Fibroblast of the aortic adventitia (primary cell): ENCODE measurements at places on chromosomes 6 and 20. TPM values are rescaled to one million over a fixed set of nuclear protein-coding genes. Genes with fewer than 3 reads are reported as not detected.

GRCh38 chr6:37826188-37826587, 6.7 kb downstream of the ZFAND3 start:
- DNase-seq, result peak; percentile 32

GRCh38 chr6:150450918-150451317, 82.1 kb downstream of the IYD start:
- DNase-seq, result no peak

DNA sequence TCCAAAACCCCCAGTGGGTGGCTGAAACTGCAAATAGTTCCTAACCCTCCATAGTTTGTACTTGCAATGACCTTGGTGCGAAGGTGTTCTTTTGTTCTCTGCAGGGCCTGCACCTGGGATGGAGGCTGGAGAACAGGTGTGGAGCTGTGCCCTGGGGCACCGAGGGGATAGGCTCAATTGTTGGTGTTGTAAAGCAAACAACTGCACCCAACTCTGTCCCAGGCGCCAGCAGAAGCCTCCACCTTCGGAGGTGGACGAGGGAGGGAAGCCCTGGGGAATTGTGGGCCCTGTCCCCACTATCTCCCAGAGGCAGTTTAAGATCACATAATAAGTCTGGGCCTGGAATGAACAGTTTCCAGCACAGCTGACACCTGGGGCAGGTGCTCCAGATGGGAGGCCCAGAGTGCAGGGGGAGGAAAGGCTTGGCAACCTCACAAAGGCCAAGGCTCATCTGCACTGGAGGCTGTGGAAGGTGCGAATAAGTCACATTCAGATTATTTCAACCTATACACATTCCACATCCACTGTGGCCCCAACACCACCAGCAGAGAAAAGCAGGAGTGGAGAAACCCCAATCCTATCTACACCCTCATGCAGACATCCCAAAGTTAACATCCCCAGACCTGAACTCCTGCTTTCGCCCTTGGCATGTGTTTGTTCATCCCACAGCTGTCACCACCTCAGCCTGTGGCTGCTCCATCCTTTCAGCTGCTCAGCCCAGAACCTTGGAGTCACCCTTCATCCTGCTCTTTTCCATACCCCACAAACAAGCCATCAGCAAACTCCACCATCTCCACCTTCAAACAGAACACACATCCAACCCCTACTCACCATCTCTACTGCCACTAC, 12.3 kb upstream of the CBFA2T2 start:
- DNase-seq, result no peak

DNA sequence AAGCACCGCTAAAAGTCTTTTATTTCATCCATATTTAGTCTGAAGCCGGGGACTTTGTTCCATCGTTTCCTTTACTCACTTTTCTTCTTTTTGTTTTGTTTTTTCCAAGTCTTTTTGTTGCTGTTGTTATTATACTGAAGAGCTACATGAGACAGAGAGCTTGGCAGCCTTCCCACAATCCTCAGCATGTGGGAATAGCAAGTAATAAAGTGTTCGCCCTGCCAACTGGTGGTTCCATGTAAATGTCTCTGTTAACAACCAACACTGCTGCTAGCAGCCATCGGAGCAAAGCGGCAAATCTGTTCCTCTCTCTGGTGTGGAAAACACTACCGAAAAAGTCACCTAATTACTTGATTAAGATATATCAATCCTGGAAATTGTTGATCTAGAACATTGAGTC, 437.8 kb upstream of the ID4 start:
- peak; percentile 47 for DNase-seq

TBX18 gene
- total RNA-seq, result 16.1 and 27.1 TPM in 2 replicates
